Pulmonary artery endothelial cell (primary cell): ENCODE measurements at places on chromosomes 12 and 14. TPM values are rescaled to one million over a fixed set of nuclear protein-coding genes. Genes with fewer than 3 reads are reported as not detected.

The CBLN3 gene
- total RNA-seq, result 0.86 and 1.8 TPM in 2 replicates

The GALNT4 gene
- 19.8 and 24.3 TPM in 2 replicates for total RNA-seq

The CACNA1C gene
- not detected in 2 replicates for total RNA-seq

- DNase-seq, result no peak
Measured at GRCh38 chr14:99732436-99733210, 48.5 kb downstream of the CYP46A1 start.

The KRT77 gene
- not detected in 2 replicates for total RNA-seq

DNA sequence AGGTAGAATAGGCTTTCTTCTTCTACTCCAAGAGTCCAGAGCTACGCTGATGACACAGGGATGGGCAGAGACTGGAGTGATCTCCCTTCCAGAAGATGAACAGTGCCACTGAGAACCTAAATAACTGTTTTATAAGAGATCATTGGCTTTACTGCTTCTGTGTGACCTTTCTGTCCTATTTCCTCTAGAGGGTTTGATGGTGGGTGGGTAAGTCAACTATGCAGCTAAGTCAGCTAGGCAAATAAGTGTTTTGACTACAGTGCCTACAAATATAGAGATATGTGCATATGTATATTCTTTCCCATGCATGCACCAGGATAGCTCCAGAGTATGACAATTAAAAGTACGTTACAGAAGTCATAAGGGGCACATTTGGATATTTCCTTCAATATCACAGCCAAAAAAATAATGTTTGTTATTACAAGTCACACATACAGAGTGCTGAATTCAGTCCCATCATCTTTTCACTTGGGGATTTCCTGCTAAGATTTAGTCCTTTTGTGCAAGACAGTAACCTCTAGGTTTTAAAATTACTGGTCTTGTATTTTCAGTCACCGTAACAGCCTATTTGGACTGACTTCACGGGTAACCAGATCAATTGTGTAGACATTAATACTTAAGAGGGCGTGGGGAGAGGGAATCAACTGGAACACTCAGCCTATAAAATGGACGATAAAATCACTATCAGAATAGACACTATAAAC, 412.6 kb upstream of the SOX5 start:
- DNase-seq, result no peak

GRCh38 chr12:114884575-114884974, 200.6 kb upstream of the TBX3 start:
- DNase-seq, result no peak

DNA sequence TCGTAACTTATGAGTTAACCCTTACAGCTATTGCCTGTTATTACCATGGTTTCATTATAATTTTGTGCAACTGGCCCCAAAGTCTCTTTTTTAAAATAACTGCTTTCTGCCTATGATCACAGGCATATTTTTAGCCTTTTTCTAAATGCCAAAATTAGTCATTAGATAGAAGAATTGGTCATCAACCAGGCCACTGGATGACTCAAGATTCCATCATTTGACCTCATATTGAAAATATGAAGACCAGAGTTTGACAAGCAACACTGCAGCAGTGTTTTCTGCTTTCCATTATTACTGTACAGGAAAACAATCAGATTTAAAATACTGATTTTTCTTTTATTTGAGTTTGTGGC, 54.7 kb upstream of the OTOGL start:
- DNase-seq, result no peak
